ENCODE measurements at places on chromosomes 16 and 17. TPM values are rescaled to one million over a fixed set of nuclear protein-coding genes. Genes with fewer than 3 reads are reported as not detected.

The DUSP3 gene
- 30.4 TPM for polyA plus RNA-seq

The TERB1 gene
- 0.05 TPM for polyA plus RNA-seq

The SDR42E1 gene
- polyA plus RNA-seq, result 10.6 TPM

DNA sequence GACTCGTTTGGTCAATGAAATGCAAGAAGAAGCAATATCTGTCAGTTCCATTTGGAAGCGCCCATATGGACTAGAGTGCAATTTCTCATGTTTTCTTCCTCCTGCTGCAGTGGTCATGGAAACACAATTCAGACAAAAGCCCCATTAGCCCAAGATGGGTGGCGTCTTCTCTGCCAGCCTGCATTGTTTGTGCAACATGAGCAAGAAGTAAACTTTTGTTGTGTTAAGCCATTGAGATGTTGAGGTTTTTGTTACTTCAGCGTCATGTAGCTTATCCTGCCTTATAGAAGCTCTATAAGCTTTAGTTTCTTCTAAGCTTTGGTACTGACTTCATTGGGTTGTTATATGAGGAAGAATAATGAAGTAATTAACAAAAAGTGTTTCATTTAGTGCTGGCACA is 137.4 kb downstream of the NPIPB5 start:
- DNase-seq, result no peak

The ZFP90 gene
- 13.5 TPM for polyA plus RNA-seq

- no peak for DNase-seq
These were observed 85.4 kb upstream of the CLEC18A start for GRCh38 chr16:69865701-69866100.

- peak; percentile 34 for DNase-seq
These were observed 313.3 kb upstream of the XYLT1 start for GRCh38 chr16:17784073-17784472.

DNA sequence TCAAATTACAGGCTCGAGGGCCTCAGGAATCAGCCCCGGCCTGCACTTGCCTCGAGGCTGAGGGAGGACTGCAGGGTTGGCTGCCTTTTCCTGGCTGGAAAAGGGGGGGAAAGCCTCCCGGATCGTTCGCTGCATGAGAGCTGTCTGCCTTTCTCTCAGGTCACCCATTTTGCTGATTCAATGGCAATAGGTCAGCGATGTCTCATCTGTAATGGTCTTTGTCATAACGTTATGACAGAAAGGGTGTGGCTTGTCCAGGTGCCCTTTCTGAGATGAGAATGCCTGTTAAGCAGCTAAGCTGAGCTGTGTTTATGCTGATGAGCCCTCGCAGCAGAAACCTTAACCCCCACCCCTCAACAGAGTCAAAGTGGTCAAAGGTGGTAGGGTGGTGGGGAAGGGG is 81.8 kb downstream of the AKAP1 start:
- peak; percentile 53 for DNase-seq

DNA sequence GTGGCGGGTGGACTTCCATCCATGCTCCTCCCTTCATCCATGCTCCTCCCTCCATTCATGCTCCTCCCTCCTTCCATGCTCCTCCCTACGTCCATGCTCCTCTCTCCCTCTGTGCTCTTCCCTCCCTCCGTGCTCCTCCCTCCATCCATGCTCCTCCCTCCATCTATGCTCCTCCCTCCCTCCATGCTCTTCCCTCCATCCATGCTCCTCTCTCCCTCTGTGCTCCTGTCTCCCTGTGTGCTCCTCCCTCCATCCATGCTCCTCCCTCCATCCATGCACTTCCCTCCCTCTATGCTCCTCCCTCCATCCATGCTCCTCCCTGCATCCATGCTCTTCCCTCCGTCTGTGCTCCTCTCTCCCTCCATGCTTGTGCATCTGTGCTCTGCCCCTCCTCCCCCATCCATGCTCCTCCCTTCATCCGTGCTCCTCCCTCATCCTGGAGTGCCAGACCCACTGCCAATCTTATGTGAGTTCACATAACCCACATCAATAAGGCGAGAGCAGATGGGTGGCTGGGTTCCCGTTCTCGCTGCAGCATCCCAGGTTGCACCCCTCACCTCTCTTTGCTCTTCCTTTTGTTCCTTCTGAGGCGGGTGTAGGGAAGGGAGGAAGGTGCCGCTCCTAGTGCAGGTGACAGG is 22.8 kb downstream of the KSR1 start:
- DNase-seq, result no peak

The GRB7 gene
- polyA plus RNA-seq, result 9.9 TPM

GRCh38 chr16:4133897-4134372 is 17.7 kb upstream of the ADCY9 start:
- no peak for DNase-seq

Data from mammary epithelial cell (primary cell).